ENCODE measurements at places on chromosomes 1 and 21.

GRCh38 chr1:46991083-46991923 lies 32.2 kb upstream of the CYP4X1 start:
- no peak for DNase-seq

- no peak for DNase-seq
These were observed 1.1 kb upstream of the COQ8A start for GRCh38 chr1:226938903-226939437.

GRCh38 chr1:113282008-113282892 lies 108.1 kb upstream of the MAGI3 start:
- DNase-seq, result no peak

GRCh38 chr1:9039761-9040658 lies 13.8 kb upstream of the SLC2A7 start:
- no peak for DNase-seq

- no peak for DNase-seq
These were observed 9.2 kb upstream of the EVA1C start for GRCh38 chr21:32403201-32403777.

GRCh38 chr1:17071794-17072193 lies 18.0 kb upstream of the SDHB start:
- no peak for DNase-seq

DNA sequence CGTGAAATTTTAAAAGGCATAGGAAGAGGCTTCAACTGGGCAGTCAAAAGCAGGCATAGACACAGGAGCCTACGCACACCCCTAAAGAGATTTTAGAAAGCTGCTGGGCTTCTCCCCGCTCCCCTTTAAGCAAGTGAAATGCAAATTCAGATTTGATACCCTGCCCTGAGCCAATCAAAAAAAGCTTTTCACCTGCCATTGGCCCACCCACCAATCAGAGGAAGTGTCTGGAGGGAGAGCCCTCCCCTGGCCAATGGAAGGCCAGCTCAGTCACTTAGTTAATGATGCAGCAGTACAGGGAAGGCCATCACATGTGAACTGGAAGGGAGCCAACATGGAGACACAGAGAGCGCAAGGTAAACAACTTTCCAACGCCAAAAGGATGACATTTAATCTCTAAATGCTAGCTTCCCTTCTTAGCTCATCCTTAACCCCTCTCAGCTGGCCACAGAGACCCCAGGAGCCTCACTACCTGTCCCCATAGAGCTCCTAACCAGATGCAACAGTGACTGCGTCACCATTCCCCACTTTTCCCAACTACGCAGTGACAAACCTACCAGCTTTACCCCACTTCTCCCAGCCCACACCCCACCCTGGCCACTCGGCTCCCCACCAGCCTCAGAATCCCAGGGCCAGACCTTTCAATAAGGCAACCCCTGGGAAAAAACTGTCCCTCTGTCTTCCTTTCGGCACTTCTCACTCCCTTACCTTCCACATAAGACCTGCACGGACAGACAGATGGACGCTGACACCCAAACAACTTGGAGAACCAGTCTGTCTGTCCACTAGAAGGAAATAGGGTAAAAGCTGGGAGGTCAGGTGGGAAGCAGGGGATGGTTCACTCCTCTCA lies 71.0 kb downstream of the CD46 start:
- no peak for DNase-seq

- DNase-seq, result no peak
These were observed 89.8 kb downstream of the SMYD3 start for GRCh38 chr1:246417152-246417812.

- no peak for DNase-seq
These were observed 27.9 kb downstream of the DIP2A start for GRCh38 chr21:46486481-46487126.
